ENCODE measurements at places on chromosomes 3 and 15.

- DNase-seq = no peak
These were observed 1162.4 kb downstream of the TUSC7 start for GRCh38 chr3:117871934-117872333.

- no peak for DNase-seq
These were observed 476.7 kb upstream of the CBLB start for GRCh38 chr3:106345353-106346027.

DNA sequence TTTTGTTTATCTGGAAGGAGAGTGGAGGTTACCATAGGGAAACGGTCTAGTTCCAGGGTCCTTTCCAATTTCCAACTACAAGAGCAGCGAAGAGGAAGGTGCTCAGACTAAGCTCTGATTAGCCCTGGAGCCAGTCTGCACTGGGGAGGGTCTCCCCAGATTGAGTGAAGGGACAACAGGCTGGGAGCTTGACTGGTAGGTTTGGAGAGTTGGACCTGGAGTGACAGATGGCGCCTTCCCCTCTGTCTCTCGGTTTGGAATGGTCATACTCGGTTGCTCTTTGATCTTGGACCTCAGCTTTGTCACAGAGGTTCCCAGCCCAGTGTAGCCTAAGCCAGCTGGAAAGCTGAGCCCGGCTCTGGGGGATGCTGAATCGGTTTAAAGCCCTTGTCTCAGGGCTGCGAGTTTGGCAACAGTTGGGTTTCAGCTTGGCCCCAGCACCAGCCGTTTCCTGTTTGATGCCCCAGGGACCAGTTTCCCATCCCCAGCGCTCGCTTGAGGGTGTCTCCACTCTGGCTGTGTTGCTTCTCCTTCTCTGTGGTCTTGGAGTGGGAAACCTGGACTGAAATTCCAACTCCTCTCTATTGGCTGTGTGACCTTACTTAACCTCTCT lies 53.1 kb upstream of the ULK4 start:
- DNase-seq = no peak

DNA sequence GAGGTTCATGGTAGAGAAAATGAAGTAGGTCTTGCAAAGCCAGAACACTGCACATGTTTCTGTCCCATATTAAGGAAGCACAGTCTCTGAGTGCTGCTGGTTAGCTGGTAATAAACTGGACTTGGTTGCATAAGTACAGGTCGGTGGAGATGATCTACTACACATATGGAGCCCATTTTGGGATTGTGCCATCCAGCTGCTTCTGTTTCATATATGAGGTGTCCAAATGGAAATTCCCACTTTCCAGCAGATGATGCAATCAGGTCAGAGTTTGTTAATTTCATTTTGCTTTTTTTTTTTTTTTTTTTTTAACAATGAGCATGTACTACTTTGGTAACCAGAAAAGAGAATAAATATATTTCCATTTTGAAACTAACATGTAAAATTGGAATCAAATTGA lies 122.6 kb downstream of the SATB1 start:
- DNase-seq = no peak

- DNase-seq = no peak
These were observed 25.2 kb downstream of the ITGB5 start for GRCh38 chr3:124862006-124862405.

- DNase-seq = peak; percentile 61
These were observed 27.0 kb downstream of the SLC41A3 start for GRCh38 chr3:126056681-126057500.

DNA sequence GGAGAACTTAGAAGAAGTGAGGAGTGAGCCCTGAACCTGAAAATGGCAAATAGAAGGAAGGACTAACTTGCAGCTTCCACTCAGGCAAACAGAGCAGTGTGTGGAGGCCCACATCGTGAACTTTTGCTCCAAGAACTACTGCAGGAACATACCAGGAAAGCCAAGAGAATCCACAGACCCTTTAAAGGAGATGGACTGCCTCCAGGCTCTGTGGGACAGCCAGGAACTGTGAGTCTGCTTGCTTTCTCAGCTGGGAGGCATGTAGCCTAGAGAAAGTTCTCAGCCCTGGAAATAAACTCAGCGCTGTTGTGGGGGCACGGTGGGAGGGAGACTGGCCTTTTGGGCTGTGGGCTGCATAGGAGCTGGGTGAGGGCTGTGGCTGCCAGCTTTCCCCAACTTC lies 93.0 kb downstream of the SNRK start:
- DNase-seq = no peak

GRCh38 chr15:83310521-83311456 lies 26.3 kb upstream of the BNC1 start:
- DNase-seq = no peak

DNA sequence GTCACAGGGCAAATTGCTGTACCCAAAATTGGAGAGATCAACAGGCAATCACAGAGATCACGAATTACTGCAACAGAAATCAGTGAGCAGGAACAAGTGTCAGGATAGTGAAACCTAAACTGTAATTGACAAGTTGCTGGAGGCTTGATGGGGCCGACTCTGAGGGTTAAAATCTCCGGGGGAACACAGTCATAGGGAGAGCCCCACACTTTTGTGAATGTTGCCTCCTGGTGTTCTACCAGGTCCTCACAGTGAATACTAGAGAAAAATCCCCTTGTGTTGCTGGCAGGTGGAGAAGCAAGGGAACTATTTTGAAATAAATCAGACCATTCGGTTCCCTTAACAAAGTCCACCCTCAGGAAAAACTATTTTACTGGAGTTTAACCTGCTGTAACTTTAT lies 697.5 kb upstream of the CBLB start:
- DNase-seq = no peak

GRCh38 chr3:13600950-13601691 lies 52.2 kb downstream of the FBLN2 start:
- no peak for DNase-seq

DNA sequence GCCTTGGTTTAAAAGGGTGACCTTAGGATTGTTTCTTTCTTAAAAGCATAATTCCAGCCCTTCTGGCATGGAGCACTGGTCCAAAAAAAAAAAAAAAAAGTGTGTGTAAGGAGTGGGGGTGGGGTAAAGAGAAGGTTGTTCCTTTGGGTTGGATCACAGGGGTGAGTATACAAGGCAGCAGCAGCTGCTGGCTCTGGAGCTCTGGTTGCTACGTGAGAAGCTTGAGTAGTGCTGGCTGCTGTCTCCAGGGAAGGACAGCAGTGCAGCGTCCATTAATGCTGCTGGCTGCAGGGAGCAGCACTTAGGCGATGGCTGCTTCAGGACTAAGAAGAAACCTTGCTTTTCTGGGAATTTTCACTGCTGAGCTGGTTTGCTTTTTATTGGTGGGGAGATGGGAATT lies 2.3 kb downstream of the SETD5 start:
- peak; percentile 70 for DNase-seq

GRCh38 chr3:152434142-152434541 lies 165.4 kb downstream of the MBNL1 start:
- no peak for DNase-seq

DNA sequence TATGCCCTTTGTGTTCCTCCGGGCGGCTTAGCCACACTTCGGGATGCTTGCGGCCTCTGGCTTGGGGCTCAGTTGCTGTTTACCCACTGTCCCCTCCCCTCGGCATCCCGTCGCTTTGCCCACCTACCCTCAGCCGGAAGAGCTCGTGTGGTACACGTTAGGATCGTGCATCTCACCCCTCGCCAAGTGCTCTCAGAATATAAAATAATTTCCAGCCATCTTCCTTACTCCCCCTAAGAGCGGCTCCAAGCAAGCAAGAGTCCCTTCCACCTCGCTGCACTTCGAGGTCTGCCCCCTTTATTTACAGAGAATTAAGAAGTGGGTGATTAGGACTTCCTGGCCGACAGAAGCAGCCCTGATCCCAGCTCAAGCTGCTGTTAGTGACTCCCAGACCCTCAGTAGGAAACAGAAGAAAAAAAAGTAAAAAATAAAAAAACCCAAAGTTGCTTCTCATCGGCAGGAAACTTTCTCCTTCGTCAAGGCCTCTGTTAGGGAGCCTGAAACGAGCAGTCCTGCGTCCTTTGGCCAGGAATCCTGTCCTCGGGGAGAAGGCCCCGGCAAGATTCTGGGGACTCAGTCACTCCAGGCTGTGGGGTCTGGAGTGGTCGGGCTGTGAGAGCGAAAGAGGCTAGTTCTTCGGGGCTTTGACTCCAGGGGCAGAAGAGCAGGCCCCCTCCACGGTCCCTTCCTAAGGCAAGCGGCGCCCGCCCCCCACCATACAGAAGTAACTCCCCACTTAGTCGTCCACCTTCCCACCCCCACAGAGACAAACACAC lies 3.0 kb downstream of the MEIS2 start:
- DNase-seq = no peak

DNA sequence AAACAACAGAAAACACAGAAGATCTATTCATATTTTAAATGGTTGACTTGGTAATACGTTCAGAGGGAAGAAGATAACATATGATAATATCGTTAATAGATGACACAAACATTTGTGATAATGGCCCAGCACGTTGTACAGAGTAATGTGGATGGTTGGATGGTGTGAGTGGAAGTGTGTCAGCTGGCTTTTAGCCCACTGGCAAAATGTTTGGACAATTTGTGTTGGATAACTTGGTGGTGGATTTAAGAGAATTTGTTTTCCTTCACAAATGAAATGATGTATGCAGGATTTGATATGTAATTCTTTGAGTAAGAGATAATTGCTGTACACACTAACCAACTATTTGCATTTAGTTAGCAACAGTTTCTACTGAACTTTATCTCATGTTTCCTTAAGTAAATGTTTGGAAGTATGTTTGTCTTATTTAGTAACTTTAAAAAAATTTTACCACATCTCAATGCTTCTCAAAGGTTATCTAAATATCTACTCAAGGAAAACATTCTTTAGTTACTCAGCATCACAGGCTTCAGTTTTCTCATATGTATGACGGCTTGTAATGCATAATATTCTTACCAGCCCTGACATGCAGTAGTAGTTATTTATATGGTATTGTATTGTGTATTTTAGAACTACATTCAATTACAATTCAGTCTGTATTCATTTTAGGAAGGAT lies 328.5 kb upstream of the GOLIM4 start:
- DNase-seq = no peak

DNA sequence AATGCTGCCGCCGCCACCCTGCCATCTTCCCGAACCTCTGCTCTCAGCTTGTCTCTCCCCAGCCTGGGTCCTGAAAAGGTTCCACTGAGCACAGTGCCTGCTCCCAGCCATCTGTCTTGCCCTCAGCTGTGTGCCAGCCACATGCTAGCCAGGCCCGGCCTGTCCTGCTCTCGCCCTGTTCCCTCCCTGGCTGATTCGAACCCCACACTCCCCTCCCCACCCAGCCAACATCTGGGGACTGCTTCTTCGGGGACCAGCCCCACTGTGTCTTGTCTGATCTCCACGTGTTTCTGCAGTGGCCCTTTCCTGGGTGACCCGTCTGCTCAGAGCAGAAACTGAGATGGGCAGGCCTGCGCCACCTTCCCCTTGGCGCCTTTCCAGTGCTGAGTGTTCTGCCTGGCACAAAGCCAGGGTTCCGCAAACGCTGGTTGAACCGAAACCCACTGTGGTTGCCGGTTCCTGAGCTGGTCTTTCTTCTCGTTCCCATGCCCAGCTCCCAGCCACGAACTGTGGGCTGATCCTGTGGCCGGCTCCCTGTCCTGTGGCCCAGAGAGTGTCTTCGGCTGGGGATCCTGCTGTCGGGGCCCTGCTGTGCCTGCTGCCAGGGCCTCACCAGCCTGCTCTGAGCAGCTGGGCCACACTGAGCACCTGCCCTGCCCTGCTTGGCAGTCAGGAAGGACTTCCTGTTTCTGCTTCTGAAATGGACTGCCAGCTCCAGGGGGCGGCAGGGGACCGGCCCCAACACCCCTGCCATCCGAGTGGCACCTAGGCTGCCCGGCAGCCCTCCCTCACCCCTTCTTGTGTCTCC lies 62.7 kb upstream of the KLF13 start:
- peak; percentile 91 for DNase-seq

DNA sequence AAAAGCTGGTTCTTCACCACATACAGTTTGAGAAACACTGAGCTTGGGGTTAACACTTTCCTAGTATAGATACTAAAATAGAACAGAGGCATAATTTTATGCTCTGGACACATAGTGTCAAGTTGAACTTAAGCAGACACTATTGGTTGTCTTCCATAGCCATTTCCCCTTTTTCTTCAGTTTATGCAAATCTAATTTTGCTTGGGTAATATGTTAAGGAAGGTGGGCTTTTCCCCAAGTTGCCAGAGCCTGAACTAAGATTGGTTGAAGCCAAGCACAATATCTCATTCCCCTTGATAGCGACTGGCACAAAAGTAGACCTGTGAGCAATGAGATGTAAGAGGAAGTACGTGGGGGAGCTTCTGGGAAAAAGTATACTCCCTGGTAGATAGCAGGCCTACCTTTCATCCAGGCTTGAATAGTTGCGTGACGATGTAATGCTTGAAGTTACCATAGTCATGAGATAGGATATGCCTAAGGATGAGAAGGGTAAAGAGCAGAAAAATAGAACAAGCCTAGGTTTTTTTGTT lies 4.5 kb upstream of the POPDC2 start:
- no peak for DNase-seq

- DNase-seq = no peak
These were observed 81.5 kb upstream of the ATP11B start for GRCh38 chr3:182711853-182712252.
